D721Med (cell line): ENCODE measurements at places on chromosomes 4 and X.

GRCh38 chrX:15173411-15173810 lies 96.5 kb downstream of the ASB9 start:
- DNase-seq: no peak

GRCh38 chrX:11239230-11239629 lies 54.0 kb upstream of the AMELX start:
- no peak for DNase-seq

DNA sequence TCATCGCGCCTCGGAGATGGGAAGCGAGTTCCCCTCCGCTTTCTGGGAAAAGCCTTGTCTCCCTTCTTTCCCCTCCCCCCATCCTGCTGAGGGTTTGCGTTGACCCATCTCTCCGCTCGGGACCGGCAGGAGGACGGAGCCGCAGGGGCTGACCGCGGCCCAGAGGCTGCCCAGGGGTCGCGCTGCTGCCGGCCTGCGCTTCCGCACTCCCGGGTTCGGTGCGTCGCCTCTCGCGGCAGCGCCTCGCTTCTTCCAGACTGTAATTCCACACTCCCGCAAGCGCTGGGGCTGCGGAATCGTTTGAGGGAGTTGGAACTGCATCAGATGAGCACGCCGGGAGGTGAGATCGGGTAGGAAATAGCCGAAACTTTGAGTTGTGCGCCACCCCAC lies 88.3 kb downstream of the BCOR start:
- no peak for DNase-seq

DNA sequence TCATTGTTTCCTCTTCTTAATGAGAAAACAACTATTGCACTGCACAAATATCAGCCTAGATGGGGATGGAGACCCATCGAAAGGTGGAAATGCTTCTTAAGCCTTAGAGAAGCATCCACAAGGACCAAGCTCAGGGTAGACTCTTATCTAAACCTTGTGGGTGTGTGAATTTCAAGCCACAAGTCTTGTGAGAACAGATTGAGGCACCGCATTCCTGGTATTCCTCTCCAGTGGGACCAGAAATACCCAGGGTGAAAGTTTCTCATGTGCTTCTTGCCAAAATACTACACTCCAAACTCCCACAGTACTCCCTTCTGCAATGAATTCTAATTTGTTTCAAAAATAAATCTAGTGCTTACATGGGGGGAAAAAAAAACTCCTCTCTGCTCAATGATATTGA lies 375.6 kb downstream of the PDGFC start:
- DNase-seq: no peak

GRCh38 chr4:161010227-161010626 lies 1153.6 kb downstream of the FSTL5 start:
- DNase-seq: peak; percentile 19

DNA sequence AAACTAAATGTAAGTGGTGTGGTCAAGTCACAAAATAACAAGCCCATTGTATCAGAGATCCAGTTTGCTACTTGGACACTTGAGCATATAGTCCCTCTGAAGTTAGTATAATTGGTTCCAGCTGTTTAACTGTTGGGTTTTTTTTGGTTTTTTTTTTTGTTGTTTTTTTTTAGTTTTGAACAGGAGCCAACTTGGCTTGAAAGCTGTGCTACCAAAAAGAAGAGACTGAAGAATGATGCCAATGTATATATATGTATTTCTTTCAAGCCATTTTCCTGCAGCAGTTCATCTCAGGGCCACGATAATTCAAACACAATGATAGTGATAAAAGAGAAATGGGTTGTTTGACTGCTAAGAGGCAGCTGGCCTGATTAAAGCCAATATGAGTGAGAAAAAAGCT lies 138.3 kb downstream of the PCDH18 start:
- DNase-seq: no peak

- DNase-seq: no peak
These were observed 434.3 kb upstream of the FAT1 start for GRCh38 chr4:187158003-187158402.

DNA sequence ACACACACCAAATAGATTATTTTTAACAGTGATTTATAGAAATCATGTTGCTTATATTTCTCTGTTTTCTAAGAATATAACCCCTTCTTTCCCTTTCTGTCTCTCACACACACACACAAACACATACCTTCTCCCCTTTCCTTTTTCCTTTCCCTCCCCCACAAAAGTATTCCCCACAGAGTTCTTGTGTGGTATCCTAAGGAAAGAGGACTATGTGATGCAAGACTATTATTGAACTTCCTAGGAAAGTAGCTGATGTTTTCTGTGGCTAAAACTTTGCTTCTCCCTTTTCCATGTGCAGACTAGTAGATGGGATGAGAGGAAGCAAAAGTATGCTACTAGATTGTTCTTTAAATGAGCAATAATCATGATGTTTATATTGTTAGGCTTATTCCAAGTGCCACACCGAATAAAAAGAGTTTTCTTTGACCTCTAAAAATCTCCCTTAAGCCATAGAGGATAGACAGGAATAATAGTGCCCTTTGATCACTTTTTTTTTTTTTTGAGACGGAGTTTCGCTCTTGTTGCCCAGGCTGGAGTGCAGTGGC lies 38.7 kb downstream of the CPEB2 start:
- no peak for DNase-seq

GRCh38 chr4:2887343-2887742 lies 43.7 kb downstream of the ADD1 start:
- peak; percentile 43 for DNase-seq

DNA sequence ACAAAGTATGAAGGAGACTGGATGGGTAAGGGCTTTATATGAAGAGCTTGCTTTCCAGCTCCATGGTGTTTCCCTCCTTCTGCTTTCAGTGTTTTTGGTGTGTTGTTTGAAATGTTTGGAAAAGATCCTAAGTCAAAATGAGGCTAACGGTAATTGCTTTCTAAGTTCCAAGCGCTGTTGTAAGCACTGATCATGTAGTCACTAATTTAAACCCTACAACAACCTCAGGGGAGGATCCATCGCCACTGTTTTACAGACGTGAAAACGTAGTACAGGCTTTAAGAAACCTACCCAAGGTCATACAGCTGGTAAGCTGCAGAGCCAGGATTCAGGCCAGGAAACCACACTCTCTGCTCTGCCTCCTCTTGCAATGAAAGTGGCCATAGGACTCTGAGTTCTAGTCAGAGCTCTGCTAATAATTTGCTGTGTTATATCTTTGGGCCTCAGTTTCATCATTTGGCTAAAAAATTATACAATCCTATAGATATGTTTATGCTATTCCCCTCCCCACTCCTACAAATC lies 102.9 kb upstream of the PGRMC2 start:
- no peak for DNase-seq

DNA sequence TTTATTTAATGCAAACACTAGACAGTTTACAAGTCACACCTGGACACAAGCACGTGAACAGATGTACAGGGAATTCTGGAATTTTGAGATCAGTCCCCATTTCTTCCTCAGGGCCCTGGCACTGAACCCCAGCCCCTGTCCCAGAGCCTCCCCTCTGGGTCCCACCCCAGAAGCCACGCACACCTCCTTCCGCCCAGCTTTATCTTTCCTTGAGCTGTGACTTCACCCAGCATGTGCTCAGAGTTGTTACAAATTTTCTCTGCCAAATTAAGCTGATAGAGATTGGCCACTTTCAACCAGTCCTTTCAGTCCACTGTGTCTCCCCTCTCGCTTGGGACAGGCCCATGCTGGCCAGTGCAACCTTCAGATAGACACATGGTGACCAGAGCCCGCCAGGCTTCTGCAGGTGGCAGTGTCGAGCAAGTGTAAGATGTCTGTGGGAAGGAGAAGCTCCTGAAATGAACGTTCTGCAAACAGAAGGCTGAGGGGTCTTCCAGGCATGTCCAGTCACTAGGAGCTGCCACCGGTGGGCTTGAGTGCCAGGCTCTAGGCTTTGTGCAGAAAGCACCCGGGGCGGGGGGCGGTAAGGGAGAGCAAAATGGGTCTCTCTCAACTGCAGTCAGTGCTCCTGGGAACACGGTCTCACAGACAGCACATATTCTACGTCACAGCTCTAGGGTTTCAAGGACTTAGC lies 73.3 kb downstream of the MTMR1 start:
- no peak for DNase-seq

- no peak for DNase-seq
These were observed 243.7 kb downstream of the SPRY1 start for GRCh38 chr4:123640271-123640670.

GRCh38 chrX:129744861-129745321 lies 6.1 kb downstream of the XPNPEP2 start:
- DNase-seq: no peak

GRCh38 chrX:79336869-79337815 lies 30.0 kb downstream of the ITM2A start:
- no peak for DNase-seq

- no peak for DNase-seq
These were observed at the start of gene HGFAC for GRCh38 chr4:3441501-3442459. Gene HGFAC (plus strand): TSS chr4:3441968. CDS start chr4:3442002, 34 bp downstream.

DNA sequence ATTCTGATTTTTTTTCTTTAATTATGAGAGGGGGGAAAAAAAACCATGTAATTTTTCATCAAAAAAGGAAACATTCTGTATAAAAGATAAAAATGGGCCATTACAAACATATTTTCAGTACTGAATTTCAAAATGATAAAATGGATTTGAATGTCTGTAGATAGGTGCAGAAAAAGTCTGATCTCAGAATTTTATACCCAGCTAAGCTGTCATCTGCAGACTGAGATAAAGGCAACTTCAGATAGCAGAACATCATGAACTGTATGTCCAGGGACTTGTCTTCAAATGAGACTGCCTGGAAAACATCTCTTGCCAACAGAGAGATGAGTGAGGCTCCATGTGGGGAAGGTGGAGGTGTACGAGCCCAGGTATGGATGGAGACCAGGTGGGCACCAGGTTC lies 118.5 kb upstream of the PSAPL1 start:
- DNase-seq: no peak

- no peak for DNase-seq
These were observed 50.5 kb upstream of the UGT2B4 start for GRCh38 chr4:69546134-69546765.

GRCh38 chr4:165514739-165515138 lies 135.9 kb downstream of the CPE start:
- no peak for DNase-seq

- no peak for DNase-seq
These were observed 579.2 kb downstream of the BCOR start for GRCh38 chrX:39518476-39519029.

GRCh38 chr4:5750946-5751665 lies 40.1 kb downstream of the EVC start:
- DNase-seq: no peak

GRCh38 chrX:49263631-49264030 lies 879 bp downstream of the FOXP3 start:
- no peak for DNase-seq

DNA sequence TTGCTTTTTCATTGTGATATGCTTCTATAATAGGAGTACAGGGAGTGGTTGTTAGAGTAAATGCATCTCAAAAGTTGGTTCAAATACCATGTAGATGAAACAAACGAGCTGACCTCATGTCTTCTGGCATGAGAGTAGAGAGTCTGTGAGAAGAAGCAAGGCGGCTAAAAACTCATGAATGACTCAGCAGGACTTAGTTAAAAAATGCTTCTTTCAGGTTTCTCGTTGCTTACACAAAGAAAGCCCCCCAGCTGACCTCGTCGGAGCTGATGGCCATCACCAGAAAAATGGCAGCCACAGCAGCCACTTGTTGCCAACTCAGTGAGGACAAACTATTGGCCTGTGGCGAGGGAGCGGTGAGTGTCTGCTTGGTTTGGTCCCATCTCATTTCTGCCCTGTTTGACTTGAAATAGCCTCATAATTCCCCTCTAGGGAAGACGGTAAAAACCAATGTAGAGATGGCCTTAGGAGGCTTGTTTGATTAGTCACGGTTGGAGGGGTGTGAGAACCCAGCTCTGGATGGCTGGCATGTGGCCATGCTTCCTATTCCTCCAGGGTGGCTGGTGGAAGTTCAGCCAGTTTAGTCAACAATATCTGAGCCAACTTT lies 14.5 kb downstream of the AFP start:
- DNase-seq: no peak

- no peak for DNase-seq
These were observed 349.8 kb downstream of the UNC5C start for GRCh38 chr4:95198961-95199360.

DNA sequence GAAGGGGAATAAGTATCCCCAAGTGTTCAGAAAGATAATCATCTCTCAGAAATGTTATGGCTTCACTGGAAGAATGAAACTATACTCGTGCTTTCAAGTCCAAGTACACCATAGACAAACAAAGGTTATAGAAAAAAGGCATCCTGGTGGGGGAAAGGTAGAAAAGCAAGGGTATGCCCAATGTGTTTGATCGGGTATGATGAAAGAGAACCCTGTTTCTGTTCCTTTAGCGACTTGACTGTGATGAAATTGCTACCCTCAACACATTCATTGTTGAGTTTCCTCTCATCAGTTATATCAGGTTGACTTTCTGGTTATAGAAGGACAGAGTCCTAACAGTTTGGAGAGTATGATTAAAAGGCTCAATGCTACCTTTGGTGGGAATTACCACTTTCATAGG lies 464.3 kb downstream of the GRXCR1 start:
- DNase-seq: no peak

GRCh38 chr4:68361146-68361589 lies 11.3 kb upstream of the YTHDC1 start:
- DNase-seq: no peak

DNA sequence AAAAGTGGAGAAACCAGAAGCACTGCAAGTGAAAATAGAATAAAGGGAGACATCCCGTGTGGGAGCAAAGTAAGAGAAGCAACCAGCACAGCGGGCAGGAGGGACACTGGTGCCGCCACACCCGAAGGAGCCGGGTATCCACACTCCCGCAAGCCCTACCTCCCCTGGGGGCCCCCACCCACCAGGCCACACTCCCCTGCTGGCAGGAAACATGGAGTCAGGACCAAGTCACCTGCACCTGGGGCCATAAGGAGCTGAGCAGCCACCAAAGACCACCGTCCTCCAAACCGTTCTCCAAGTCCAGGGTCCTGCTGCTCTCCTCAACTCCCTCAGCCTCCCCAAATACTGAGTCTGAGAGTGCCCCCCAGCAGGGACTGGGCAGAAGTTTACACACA lies 30.5 kb downstream of the FGFRL1 start:
- DNase-seq: no peak

GRCh38 chrX:130893356-130894085 lies 9.5 kb downstream of the ENOX2 start:
- DNase-seq: no peak

- DNase-seq: no peak
These were observed 6.6 kb downstream of the REST start for GRCh38 chr4:56914336-56914735.

DNA sequence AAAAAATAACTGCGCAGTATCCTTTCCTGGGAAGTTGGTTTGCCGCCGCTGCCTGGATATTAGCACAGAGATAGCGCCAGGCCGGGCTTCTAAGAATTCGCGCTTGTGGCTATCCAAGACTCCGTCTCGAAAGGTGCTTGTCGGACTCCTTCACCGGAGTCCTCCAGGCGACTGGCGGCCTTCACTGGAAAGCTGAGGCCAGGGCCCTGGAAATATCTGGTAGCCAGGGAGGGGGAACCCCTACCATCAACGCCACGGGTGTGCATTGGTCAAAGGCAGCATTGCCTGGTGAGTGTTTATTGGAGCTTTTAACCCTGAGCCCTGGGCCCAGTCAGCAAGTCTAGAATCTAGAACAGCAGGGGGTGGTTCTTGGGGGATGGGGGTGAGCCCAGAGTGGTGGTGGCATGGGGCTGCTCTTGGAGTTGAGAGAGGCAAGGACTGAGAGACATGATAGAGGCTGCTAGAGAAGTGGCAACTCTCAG lies 577 bp upstream of the PIM2 start:
- DNase-seq: no peak
